ENCODE measurements at places on chromosomes 1 and 21.

- DNase-seq = no peak
These were observed 526.2 kb downstream of the MRPL39 start for GRCh38 chr21:25081096-25081495.

DNA sequence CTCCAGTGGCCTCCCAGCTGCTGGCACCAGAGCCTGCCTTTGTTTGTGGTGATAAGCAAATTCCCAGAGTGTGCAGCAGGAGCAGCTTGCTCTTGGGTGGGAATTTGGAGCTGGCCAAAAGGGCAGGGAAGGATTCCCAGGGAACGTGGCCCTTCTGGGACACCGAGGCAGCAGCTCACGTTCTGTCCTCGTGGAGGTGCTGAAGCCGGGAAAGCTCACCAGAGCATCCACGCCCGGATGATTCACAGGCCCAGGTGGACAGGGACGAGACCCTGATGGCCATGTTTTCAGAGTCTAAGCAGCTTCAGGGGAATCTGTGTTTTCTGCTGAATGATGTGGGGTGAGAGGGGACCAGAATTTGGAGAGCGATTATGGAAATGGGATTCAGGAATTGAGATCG, 19.1 kb upstream of the KLHDC7A start:
- DNase-seq = no peak

GRCh38 chr1:19209439-19209989, 552 bp downstream of the UBR4 start:
- DNase-seq = peak; percentile 57

- DNase-seq = no peak
These were observed 11.6 kb downstream of the CDC42BPA start for GRCh38 chr1:227306689-227307088.

GRCh38 chr21:34881839-34882371, 167.2 kb downstream of the RUNX1 start:
- no peak for DNase-seq

- no peak for DNase-seq
These were observed 65.6 kb upstream of the PLA2G4A start for GRCh38 chr1:186763107-186763506.

DNA sequence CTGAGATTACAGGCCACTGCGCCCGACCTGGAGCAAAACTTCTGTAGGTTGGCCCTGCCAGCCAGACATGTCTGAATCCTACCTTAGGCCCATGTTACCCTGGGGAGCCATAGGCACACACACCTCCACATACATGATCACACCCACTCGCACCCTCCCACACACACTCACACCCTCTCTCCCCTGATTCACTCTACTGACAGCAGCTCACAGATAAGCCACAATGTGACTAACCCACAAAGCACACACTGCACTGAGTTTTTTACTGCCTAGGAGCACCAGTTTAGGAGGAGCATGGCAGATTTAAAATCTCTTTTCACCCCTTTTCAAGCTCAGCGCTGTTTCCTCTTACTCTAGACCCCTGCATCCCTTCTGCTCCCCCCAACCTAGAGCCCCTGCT, 41.7 kb downstream of the SLC30A1 start:
- no peak for DNase-seq

DNA sequence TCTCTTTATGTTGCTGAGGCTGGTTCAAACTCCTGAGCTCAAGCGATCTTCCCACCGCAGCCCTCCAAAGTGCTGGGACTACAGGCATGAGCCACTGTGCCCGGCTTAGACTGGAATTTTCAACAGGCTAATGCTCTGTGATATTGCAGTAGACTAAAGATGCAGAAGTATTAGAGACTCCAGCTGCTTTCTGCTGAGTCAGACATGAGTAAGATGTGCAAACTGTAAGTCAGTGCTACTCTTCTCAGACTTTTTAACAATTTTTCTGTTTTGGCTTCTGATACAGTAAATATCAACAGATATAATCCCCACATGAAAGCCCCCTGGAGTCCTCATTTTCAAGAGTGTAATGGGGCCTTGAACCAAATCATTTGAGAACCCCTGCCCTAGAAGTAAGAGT, 29.3 kb upstream of the NLRP3 start:
- no peak for DNase-seq

- no peak for DNase-seq
These were observed 115.6 kb upstream of the SLC45A1 start for GRCh38 chr1:8202182-8202905.

GRCh38 chr21:46457801-46458314, 833 bp upstream of the DIP2A start:
- DNase-seq = no peak

DNA sequence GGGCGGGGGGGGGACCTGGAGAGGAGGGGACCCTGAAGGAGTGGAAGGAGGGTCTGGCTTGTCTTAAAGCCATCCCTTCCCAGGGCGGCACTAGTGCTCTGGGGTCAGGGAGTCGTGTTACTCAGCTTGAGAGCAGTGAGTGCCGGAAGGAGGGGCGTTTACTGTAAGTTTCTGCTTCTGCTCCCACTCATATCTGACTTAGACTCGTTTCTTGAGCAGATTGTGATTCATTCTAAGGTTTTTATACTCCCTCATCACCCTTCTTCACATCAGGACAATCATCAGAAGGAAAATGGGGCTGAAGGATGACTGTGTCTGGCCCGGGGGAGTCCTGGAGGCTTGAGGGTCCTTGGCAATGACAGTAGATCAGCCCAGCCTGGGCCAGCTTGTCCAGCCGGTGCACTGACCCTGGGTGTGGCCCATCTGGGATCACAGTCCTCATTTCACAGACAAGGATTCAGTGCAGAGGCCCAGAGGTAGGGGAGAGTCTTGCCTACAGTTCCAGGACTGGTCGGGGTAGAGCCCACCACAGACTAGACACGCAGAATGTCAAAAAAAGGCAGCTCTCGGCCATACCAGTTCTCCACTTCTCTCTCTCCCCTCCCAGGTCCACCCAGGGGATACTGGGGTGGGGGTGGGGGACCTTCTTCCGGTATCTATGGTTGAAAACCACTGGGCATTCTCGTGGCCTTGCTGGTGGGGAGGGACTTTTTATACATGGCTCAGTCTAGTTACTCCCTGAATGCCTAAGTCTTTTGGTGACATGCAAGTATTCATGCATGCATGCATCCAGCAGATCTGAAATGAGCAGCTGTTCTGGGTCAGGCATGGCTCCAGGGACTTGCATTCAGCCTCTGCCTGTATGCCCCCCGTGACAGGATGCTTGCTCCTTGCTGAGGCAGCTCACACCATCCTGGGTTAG, 5.1 kb downstream of the TNFRSF8 start:
- DNase-seq = no peak

- DNase-seq = no peak
These were observed 127.2 kb downstream of the MACF1 start for GRCh38 chr1:39331647-39332046.

GRCh38 chr21:14591377-14591776, 45.3 kb upstream of the SAMSN1 start:
- DNase-seq = no peak

- DNase-seq = no peak
These were observed 125.0 kb downstream of the TIAM1 start for GRCh38 chr21:31218830-31219608.

GRCh38 chr1:38029081-38029681, 16.6 kb downstream of the UTP11 start:
- DNase-seq = no peak

DNA sequence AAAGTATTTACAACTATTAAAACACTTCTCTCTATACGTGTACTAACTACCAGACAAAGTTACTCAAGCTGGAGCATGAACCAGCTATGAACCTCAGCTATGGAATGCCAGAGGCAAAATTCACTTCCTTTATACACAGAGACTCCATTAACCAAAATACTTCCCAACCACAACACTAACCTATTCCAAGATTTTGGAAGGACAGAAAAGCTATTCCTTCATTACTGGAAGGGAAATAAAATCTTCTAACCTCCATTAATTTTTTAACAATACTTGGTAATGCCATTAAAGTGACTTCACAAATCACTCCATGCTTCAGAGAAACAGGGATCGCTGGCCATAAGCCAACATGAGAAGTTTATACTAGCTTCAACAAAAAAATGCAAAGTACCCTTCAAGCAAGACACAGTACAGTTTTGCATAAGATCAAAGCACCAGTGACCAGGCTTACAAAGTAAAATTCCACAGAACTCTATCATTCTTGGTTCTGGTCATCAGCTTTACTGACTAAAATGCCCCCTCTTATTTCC, 58.0 kb downstream of the PUM1 start:
- no peak for DNase-seq

DNA sequence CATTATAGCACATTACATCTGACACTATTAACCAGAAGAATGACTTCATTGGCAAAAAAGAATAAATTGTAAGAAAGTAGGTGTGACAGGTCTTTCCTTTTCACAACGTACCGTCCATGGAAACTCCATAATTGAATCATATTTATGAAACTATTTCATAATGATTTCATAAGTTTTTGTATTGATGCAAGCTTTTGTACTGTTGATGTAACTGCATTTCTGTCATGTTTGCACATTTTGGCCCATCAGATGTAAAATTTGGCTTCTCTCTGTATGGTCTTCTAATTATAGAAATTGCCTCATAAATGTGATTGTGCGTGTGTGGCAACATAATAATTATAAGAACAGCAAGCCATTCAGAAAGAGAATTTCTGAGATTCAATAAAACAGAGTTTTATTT, 180.7 kb upstream of the ZNHIT6 start:
- DNase-seq = no peak

GRCh38 chr1:16178596-16179497, 23.0 kb upstream of the EPHA2 start:
- DNase-seq = no peak

Data from CD4-positive, alpha-beta T cell treated with Interleukin-1 beta for 1 hour (primary cell).